ENCODE measurements at places on chromosomes 6 and 20.

DNA sequence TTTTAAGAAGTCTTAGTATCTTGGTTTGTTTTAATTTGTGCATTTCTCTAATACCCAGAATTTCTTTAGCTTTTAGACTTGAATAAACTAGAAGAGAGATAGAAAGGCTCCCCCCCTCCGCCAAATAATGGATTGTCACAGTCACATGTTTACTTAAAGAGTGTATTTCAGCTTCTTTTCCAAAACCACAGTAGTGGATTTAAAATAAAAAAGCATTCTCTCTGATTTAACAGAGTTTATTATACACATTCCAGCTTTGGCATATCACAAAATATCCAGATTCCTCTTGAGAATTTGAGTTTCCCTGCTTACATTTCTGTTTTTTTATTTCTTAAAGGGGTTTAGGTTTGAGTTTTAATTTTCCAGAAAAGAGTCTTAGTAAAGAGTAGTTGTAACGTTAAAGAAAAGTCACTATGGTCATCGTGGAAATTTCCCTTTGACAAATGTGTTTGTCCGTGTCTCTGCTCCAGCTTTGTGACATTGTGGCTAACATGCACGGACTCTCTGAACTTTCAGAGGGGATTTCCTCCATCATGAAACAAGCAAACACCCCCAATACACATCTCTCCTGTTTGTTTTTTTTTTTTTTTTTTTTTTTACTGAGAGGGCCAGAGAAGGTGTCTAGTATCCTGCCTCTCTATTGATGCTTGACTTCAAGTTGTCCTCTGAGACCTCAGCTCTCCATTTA lies 113.5 kb upstream of the SUPT3H start:
- H3K4me1 ChIP-seq = no peaks in the 10 kb centered on the region
- no peak overlapping the region for H3K4me3 ChIP-seq
- peaks cover 7% of the 10 kb centered on the region for H3K36me3 ChIP-seq
- no peak overlapping the region for H3K27ac ChIP-seq
- no peak for DNase-seq

GRCh38 chr20:63361519-63362435 lies 628 bp upstream of the CHRNA4 start:
- no peaks in the 10 kb centered on the region for H3K4me1 ChIP-seq
- no peaks in the 10 kb centered on the region for H3K36me3 ChIP-seq
- DNase-seq = no peak
- no peak overlapping the region for H3K4me3 ChIP-seq

- H3K4me1 ChIP-seq = peaks cover 7% of the 10 kb centered on the region
- no peak overlapping the region for H3K27ac ChIP-seq
- peaks cover 3% of the 10 kb centered on the region for H3K27me3 ChIP-seq
- H3K36me3 ChIP-seq = no peaks in the 10 kb centered on the region
- no peak for DNase-seq
Measured at GRCh38 chr6:154001494-154002285, 37.4 kb upstream of the OPRM1 start.

DNA sequence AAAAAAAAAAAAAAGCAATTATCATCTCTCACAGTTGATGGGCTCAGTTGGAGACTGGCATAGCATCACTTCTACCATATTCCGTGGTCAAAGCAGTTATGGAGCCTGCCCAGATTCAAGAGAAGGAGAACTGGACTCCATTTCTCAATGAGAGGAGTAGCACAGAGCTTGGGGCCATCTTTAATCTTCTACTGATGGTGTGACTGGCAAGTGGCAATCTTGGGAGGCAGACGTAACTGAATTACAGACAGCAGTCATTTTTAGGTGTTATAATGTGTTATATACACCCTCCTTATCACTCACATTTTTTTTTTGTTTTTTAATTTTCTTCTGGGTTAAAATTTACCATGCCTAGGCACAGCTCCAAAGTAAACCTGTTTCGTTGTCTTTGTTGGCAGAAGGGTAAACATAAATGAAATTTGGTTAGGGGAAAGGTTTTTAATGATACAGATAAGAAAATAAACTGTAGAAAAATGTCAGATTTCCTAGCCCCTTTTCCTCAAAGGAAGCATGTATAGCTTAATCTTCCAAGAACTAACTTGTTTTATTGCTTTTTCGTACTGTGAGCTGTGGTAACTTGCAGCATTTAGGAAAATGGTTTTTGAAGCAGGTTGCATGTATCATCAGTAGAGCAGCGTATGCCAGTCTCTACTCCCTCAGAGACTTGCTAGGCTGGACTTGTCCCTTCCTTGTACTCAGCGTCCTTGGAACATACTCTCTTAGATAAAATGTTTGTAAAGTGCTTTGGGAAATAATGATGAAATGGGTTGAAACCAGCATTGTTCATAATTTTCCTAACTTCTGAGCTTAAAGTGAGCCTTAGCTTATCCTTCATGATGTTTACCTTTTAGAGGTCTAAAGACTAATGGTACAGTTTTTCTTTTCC lies 25.7 kb downstream of the ZFAND3 start:
- H3K36me3 ChIP-seq = no peaks in the 10 kb centered on the region
- H3K27ac ChIP-seq = no peak overlapping the region
- no peak for DNase-seq
- no peaks in the 10 kb centered on the region for H3K27me3 ChIP-seq
- H3K4me1 ChIP-seq = peaks cover 13% of the 10 kb centered on the region

DNA sequence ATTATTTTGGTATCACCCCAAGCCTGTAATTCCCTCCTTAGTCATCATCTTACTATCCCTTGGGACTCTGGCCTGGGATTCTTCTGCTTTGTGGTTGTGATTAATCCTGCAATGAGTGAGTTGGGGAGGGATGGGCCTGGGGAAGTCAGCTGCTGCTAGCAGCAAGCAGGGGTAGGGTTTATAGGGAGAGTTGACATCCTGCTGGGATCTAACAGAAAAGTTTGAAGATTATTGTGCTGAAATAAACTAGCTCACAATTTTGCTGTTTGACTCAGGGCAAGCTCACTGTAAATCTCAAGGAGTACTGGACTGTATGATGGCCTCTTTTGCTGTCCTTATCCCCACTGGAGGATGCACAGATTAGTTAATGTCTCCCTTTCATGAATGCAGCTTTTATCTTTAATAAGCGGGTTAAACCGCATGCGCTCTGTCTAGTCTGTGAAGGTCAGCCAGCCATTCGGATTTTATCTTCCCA lies 83.4 kb downstream of the JARID2 start:
- H3K27me3 ChIP-seq = no peaks in the 10 kb centered on the region
- H3K4me3 ChIP-seq = no peak overlapping the region
- H3K4me1 ChIP-seq = peaks cover 25% of the 10 kb centered on the region
- no peaks in the 10 kb centered on the region for H3K36me3 ChIP-seq
- peak overlapping the region; percentile 3 for H3K27ac ChIP-seq
- DNase-seq = no peak

DNA sequence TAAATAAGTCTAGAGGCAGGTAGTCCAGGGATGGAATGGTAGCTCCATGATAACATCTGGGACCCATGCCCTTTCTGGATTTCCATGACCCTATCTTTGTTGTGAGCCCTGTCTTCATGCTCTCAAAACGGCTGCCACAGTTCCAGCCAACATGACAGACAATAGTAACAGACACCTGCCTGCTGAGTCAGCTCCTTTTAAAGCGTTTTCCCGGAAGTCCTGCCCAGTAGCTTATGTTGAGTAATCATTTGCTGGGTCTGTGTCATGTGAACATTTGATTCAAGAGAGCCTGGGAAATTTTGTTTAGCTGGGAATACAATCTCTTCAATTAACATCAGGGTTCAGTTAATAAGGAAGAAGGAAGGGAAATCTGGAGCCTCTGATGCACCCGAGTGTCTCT lies 262.2 kb upstream of the SULF2 start:
- no peak for DNase-seq
- no peak overlapping the region for H3K27ac ChIP-seq
- H3K36me3 ChIP-seq = no peaks in the 10 kb centered on the region
- H3K4me3 ChIP-seq = no peak overlapping the region

DNA sequence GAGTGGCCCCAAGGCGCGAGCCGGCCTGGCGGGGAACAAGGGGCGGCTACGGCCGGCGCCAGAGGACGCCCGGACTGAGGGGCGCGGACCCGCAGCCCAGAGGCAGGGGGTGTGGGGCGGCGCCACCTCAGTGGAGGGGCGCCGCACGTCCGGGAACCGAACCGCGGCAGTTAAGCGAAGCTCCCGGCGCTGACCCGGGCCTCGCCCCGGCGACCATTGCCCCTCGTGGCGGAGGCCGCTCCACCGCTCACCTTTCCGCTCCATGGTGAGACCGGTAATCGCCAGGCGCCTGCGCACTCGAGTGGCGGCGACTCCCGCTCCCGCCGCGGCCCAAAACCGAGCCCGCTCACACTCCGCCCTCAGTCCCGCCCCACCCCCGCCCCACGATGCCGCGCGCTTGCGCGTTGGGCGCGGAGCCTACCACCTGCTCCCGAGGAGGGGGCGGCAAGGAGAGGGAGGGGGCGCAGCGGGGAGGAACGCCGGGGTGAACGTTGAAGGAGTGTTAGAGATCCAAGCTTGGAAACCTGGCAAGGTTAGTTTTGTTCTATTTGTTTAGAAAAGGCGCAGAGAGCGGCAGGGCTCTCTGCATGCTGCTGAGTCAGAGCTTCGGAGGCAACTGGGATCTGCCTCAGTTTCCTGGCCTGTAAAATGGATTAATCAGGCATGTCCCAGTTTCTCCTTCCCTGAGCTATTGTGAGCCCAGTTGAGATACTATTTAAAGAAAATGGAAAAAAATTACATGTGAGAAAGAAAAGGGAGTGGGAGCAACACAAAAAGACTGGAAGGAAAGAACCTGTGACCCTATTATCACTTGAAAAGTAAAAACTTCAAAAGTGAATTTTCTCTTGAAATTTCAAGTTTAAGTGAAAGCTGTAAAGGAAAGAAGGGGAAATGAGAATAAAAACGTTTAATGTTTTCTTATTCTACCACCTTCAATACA lies at the start of gene SRPK1:
TSS of gene SRPK1 (minus strand) at position 306 of the 940 bp plus-strand sequence. CDS start at position 264, 42 bp downstream.
- H3K36me3 ChIP-seq = peaks cover 21% of the 10 kb centered on the region
- no peaks in the 10 kb centered on the region for H3K27me3 ChIP-seq
- H3K27ac ChIP-seq = peak within 1 kb of the TSS; percentile 79
- peak; percentile 89 for DNase-seq
- peaks cover 4% of the 10 kb centered on the region for H3K4me1 ChIP-seq
- H3K4me3 ChIP-seq = peak within 1 kb of the TSS; percentile 98

DNA sequence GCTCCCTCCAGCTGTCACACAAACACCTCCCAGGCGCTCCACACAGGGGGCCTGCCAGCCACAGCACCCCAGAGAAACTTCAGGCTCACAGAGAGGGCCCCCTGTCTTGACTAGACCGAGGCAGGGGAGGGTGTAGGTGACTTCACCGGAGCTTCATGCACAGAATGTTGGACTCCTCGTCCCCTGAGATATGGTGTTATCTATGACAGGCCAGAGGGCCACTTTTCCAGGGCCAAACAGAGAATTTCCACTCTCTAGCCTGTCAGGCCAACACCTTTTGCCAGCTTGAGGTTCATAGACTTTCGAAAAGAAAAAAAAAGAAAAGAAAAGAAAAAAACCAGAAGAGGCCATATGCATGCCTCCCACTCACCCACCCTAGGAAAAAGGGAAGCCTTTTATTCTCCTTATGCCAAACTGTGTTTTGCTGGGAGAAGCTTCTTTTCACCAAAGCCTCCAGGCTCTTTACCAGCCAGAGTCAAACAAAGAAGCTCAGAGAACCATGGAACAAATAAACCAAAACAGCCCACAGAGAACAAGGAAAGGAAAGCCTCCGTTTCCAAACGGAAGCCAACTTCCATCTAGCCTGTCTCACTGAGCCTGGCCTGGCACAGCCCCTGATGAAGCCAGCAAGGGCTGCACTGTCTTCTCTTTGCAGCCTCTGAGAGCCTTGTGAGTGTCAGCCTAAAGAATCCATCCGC lies 313.2 kb upstream of the JARID2 start:
- no peak overlapping the region for H3K4me3 ChIP-seq
- no peaks in the 10 kb centered on the region for H3K36me3 ChIP-seq
- H3K4me1 ChIP-seq = peaks cover 7% of the 10 kb centered on the region
- no peak for DNase-seq
- no peak overlapping the region for H3K27ac ChIP-seq

DNA sequence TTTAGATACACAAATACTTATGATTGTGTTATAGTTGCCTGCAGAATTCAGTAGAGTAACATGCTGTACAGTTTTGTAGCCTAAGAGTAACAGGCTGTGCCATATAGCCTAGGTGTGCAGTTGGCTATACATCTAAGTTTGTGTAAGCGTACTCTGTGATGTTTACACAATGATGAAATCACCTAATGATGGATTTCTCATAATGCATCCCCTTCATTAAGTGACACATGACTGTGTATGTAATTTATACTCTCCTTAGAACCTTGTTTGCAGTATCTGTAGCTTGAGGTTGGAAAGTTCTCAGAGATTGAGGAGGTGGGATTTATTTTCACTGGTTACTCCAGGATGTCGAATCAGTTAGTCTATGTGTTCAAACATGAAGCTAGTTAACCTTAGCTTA lies 67.0 kb upstream of the TMEM30A start:
- no peak overlapping the region for H3K27ac ChIP-seq
- no peak overlapping the region for H3K4me3 ChIP-seq
- no peaks in the 10 kb centered on the region for H3K36me3 ChIP-seq
- no peak for DNase-seq

- no peaks in the 10 kb centered on the region for H3K36me3 ChIP-seq
- no peak overlapping the region for H3K27ac ChIP-seq
- no peaks in the 10 kb centered on the region for H3K27me3 ChIP-seq
- H3K4me3 ChIP-seq = no peak overlapping the region
- H3K4me1 ChIP-seq = no peaks in the 10 kb centered on the region
Measured at GRCh38 chr6:48978016-48978415, 485.0 kb downstream of the MMUT start.

DNA sequence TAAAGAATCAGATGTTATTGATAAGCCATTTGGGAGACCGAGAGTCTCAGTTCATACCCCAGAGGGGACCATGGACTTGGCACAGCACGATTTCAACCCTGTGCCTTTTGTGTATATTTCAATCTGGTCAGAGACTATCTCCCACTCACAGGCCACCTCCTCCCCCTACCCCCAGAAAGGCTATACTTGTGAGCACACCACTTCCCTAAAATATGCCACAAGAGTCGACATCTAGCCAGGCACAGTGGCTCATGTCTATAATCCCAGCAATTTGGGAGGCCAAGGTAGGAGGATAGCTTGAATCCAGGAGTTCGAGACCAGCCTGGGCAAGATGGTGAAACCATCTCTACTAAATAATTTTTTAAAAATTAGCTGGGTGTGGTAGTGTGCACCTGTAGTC lies 13.6 kb upstream of the TCF15 start:
- H3K36me3 ChIP-seq = no peaks in the 10 kb centered on the region
- no peak overlapping the region for H3K27ac ChIP-seq
- peaks cover 3% of the 10 kb centered on the region for H3K27me3 ChIP-seq
- DNase-seq = no peak
- no peaks in the 10 kb centered on the region for H3K4me1 ChIP-seq

GRCh38 chr6:107458672-107459282 lies 587 bp downstream of the PDSS2 start:
- no peak for DNase-seq
- H3K36me3 ChIP-seq = no peaks in the 10 kb centered on the region
- H3K4me3 ChIP-seq = peak overlapping the region; percentile 58

GRCh38 chr20:40683894-40684268 lies 5.2 kb downstream of the MAFB start:
- DNase-seq = peak; percentile 62
- no peaks in the 10 kb centered on the region for H3K4me1 ChIP-seq
- H3K27ac ChIP-seq = no peak overlapping the region
- H3K27me3 ChIP-seq = peaks cover 57% of the 10 kb centered on the region

- no peaks in the 10 kb centered on the region for H3K36me3 ChIP-seq
- peaks cover 14% of the 10 kb centered on the region for H3K4me1 ChIP-seq
- H3K4me3 ChIP-seq = no peak overlapping the region
- DNase-seq = no peak
- H3K27ac ChIP-seq = peak overlapping the region; percentile 47
Measured at GRCh38 chr6:17884498-17885478, 102.6 kb downstream of the KIF13A start.

- no peak overlapping the region for H3K4me3 ChIP-seq
- H3K36me3 ChIP-seq = no peaks in the 10 kb centered on the region
- H3K27ac ChIP-seq = no peak overlapping the region
- no peaks in the 10 kb centered on the region for H3K4me1 ChIP-seq
- no peaks in the 10 kb centered on the region for H3K27me3 ChIP-seq
Measured at GRCh38 chr6:11151488-11151887, 40.0 kb upstream of the ERVFRD-1 start.

Measured in RWPE2 (cell line).